Suprapubic skin (tissue), 4 donors: ENCODE measurements at places on chromosomes 1 and 21. TPM values are rescaled to one million over a fixed set of nuclear protein-coding genes. Genes with fewer than 3 reads are reported as not detected.

DNA sequence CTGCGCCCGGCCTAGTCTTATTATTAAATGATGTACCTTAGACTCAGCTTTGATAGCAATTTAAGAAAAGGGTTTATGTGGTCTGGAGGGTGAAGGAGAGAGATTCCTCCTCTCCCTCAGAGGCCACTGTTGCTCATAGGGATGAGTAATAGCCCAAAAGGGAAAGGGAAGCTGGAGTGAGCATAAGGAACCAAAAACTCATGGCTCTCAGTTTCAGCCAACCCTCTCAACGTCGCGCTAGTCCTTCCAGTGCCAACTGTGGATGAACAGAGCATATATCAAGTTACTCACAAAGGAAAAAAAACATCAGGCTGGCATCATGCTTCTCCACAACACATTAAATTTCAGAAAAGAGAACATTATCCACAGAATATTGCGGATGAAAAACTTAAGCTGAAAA is 8.3 kb upstream of the GPR89B start:
- no peak for DNase-seq

DNA sequence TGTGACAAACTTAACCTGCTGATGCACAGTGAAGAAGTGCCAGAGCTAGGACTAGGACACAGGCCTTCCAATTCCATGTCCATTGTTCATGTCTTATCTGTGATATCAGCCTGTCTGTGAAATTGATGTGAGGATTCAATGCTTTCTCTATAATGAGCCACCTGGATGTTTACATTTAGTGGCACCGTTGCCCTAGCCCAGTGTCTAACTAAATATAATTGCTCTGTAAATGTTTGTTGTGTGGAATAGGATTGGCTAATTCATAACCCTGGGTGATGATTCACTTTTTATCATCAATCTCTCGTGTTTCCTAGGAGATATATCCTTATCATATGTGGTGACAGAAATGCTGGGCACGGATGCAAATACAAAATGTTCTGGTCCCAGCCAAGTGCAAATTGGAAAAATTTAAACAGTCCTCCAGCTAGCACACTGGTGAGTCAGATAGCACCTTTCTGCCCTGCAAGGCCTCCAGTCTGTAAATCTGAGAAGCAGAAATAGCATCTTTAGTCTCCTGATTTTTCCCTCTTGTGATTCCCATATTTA is 46.9 kb upstream of the GNG12 start:
- no peak for DNase-seq

- DNase-seq = no peak
Measured at GRCh38 chr1:32806910-32807523, 10.1 kb downstream of the YARS1 start.

DNA sequence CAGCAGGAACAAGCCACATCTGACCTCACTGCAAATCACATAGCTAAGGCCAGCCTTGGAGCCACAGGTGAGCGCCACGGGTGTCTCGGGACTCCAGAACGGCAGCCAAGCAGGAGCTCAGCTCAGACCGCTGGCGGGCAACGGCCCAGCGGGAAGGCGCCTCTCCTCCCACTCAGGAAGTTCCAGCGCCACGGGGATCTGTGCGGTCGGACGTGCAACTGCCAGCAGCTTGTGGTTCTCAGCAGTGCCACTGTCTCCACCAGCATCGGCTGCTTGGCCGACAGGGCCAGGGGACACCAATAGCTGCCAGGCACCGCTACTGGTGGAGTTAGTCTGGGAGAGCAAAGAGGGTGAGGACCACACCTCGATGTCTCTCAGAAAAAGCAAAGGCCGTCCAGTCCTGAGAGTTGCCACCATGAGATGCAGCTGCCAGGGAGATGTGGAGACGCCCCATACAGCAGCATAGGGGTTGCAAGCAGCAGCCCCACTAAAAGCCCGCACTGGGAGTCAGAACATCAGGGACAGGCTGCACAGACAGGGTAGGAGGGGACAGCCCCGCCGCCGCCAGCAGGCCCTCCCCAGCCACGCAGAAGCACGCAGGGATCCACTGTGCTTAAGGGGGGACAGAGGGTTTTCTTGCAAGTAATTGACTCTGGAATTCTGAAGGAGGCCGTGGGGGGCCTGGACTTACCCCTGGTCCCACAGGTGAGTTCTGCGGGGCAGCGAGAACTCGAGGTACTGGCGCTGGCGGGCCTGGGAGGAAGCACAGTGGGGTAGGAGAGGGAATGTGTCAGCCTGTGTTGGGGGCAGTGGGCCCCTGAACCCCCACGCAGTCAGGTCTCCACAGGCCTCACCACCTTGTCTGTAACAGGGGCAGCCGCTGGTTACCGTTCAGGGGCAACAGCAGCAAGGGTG is 83.5 kb downstream of the NPHP4 start:
- no peak for DNase-seq

- peak; percentile 68 for DNase-seq
Measured at GRCh38 chr1:201137579-201138310, 10.8 kb upstream of the ASCL5 start.

GRCh38 chr1:98981917-98982513 is 22.6 kb downstream of the PLPPR5 start:
- DNase-seq = no peak

DNA sequence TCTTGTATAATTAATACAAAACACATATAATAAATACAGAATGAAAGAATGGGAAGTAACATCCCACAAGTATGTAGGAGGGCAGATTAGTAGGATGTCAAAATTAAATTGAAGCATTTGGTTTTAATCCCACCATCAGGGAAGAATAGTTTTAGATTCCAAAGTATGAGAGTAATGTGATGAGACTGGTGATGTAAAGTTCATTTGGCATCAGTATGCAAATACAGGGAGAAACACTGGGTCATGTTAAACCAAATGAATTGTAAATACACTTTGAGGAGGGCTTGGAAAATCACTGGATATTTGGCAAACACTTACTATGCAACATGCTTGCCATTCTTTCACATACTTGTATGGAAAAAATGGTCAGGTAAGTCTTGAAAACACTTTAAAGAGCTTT is 358.8 kb downstream of the DPYD start:
- DNase-seq = no peak

DNA sequence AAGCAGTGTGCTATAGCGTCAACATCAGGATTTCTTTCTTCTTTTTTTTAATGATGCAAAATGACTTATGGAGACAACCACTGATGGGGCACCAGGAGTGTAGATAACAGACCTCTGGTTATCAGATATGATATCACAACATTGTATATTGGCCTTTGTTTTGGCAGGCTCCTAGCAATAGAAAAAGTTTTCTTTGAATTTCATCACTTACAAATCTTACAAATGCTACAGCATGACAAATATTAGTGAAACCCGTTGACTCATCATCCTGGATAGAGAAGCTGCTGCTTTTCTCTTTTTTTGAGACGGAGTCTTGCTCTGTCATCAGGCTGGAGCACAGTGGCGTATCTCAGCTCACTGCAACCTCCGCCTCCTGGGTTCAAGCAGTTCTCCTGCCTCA is 92.9 kb downstream of the LTN1 start:
- DNase-seq = no peak

DNA sequence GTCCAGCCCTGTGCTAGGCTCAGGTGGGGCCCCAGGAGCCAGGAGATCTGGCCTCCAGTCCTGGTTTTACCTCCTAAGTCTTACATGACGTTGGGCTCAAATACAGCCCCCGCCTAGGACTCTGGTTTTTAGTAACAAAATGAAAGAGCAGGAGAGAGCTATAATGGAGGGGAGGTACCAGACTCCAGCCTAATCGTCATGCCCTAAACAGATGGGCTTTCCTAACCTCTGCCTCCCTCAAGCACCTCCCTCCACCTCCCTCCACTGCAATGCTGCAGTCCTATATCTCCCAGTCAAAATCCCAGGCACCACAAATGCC is 28.6 kb downstream of the TTC39A start:
- DNase-seq = no peak

- DNase-seq = no peak
Measured at GRCh38 chr1:56915960-56916359, 49.9 kb downstream of the C8B start.

DNA sequence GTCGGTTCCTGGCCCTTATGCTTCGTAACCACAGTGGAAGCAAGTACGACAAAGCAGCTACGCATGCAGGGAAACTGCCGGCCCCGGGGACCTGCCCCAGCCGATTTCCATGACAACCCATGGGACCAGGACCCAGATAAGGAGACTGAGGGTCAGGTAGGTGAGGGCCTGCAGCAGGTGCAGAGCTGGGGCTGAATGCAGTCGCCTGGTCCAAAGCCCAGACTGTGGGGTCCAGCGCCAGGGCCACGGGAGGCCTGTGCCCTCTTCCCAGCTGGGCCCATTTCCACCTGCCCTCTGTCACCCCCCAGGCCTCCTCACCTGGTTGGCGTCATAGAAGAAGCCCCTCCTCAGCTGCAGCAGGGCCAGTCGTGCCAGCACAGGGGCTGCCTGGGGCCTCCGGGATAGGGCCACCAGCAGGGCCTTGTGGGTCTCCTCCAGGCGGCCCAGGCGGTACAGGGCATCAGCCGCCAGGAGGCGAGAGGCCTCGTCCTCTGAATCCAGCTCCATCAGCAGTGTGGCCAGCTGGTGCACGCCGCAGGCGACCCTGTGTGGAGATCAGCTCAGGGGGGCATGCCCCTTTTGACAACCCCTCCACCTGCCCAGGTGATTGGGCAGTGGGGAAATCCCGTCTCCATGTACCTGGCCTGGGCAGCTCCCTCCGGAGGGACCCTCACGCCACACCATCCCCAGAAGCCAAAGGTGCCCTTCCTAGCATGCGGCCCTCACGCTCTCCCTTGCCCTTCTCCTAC is 14.2 kb downstream of the TTC34 start:
- DNase-seq = peak; percentile 56

DNA sequence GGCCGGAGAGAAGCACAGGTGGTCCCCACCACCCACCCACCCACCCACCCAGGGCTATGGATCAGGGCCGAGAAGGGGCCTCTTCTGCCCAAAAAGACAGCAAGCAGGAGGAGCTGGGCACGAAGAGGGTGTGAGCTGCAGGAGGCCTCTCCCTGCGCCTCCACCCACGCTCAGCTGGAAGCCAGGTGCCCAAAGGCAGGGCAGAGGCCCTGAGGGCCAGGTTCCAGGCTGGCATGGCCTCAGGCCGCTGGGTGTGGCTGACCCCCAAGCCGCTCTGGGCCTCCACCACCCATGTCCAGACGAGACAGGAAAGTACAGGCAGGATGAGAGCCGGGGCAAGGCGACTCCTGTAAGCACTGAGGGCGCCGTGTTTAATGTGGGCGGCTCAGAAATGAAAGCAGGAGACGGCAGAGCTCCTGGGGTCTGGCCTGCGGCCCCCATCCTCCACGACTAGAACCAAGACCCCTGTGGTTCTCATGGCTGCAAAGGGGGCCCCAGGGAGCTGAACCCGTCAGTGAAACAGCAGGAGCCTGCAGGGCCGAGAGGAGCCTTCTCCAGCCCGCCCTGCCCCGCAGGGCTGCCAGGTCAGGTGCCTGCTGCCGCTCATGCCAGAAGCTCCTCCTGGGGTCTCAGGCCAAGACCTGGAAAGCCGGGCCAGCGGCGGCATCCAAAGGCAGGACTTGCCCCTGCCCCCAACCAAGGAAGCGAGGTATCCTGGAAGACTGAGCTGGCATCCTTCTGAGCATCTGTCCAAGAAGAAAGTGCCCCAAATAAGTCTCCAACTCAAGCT is 56.0 kb downstream of the MEGF6 start:
- no peak for DNase-seq

DNA sequence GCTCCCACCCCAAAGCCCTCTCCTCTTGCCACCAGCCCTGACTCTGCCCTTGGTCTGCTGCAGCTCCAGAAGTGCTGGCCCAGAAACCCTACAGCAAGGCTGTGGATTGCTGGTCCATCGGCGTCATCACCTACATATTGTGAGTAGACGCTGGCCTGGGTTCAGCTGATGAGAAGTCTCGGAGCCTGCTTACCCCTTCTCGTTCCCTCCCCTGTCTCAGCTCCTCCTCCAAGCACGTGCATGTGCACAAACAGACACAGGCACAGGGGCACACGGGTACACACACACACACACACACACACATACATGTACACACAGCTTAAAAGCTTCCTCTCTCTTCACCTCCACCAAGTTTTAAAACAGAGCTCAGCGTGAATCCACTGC is 24.3 kb downstream of the CAMK1G start:
- DNase-seq = no peak

- no peak for DNase-seq
Measured at GRCh38 chr1:6984986-6985385, 199.7 kb downstream of the CAMTA1 start.

DNA sequence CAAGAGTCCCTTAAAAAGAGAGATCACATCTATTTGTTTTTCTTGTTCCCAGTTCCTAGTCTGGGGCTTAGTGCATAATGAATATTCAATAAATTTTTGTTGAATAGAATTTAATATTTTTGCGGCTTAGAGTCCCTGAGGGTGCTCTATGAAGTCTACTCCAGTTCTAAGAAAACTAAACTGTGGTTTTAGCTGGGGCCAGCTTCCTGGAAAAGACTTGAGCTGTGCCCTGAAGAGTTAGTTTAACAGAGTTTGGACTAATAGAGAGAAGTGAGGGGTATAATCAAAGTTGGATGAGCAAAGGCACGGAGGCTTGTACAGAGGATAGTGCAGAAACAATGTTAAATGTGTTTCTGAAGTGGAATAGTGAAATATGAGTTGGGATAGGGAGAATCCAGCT is 168.9 kb downstream of the FASLG start:
- no peak for DNase-seq

- DNase-seq = no peak
Measured at GRCh38 chr21:38983560-38983959, 177.8 kb downstream of the ETS2 start.

DNA sequence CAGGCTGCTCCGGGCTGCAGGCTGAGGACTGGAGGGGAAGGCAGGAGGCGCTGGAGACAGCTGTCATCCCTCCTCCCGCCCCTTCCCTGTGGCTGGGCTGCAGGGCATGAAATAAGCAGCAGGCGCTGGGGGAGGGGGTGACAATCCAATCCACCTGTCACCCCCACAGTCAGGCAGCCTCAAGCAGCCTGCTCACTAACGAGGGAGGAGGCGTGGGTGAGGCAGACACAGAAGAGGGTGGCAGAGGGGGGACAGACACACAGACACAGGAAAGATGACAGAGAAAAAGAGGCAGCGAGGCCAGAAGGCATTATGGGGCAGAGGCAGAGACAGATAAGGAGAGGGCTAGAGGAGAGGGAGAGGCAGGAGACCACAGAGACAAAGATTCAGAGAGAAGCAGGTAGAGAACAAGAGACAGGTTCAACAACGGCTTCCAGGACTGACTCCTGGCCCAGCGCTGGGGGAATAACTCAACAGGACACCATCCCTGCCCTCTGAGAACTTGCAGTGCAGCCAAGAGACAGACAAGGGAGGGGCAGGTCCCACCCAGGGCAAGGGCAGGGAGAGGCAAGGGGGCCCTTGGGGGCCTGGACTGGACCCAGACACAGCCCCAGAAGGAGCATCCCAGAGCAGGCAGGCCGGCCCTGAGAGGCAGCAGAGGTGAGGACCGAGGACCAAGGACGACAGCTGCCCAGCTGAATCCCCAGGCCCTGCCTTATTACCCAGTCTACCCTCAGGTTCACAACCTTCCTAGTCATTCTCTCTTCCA is 11.2 kb downstream of the MEF2D start:
- no peak for DNase-seq

GRCh38 chr1:204293605-204294337 is 66.0 kb downstream of the PLEKHA6 start:
- DNase-seq = no peak

OR2M3 gene
- total RNA-seq = not detected

ESPN gene
- 49.7 TPM for total RNA-seq

SLAMF9 gene
- total RNA-seq = not detected

SPRR3 gene
- not detected for total RNA-seq

GCSAML gene
- total RNA-seq = not detected
